C1 segment of cervical spinal cord (tissue), 14 donors: ENCODE measurements at places on chromosomes 4 and X.

- no peak for DNase-seq
These were observed 22.0 kb downstream of the PPEF2 start for GRCh38 chr4:75880278-75880677.

GRCh38 chr4:142350871-142351270, 495.2 kb downstream of the INPP4B start:
- no peak for DNase-seq

GRCh38 chrX:136687457-136687856, 39.5 kb downstream of the CD40LG start:
- no peak for DNase-seq

- no peak for DNase-seq
These were observed 1461.1 kb downstream of the TECRL start for GRCh38 chr4:62948108-62948507.

GRCh38 chrX:103722505-103722904, 11.8 kb downstream of the TMEM31 start:
- DNase-seq: no peak

DNA sequence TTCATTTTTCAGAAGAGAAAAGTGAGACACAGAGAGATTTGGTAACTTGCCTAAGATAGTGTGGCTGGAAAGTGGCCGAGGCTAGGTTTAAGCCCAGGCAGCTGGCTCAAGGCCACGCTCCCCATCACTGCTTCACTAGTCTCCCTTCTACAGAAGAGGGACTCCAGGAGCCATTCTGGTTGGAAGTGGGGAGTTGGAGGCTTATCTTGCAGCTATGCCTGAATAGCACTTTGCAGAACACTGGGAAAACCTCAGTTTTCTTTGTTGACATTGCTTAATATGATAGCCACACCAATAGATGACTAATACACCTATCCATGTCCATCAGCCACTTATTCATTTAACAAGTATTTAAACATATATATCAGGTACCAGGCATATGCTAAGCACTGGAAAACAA, 18.5 kb downstream of the LRRC66 start:
- DNase-seq: no peak

DNA sequence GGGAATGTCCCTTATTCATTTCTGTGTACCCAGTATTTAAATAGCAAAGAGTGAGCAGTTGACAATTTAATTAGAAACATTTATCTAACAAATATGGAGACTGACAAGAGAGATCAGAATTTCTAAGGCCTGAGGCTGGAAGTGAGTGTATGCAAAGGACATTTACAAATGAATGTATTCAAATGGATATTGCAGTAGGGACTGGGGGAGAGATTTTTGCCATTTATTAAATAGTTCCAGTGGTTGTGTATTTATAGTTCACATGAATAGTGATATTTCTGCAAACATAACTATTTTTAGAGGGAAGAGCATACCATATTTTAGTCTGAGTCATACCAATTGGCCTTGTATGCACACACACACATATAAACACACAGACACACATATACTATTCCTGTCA, 592.4 kb downstream of the GLUD2 start:
- DNase-seq: no peak

DNA sequence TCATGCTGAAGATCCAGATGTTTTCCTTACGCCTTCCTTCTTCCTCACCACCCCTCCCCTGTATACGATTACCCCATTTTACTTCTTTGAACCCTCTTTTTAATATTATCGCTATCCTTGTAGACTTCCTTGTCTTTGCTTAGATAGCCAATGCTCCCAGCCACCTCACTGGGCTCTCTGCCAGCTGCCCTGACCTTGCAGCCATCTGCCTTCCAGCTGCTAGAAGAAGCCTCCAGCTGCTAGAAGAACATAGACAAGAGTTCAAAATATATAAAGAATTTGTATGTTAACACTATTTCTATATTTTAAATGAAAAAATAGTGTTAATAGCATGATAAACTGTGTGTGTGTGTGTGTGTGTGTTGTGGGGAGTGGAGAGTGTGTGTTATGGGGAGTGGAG, 374.7 kb downstream of the ANKRD50 start:
- DNase-seq: no peak

- DNase-seq: no peak
These were observed 152.1 kb downstream of the FMR1NB start for GRCh38 chrX:148133105-148133725.

DNA sequence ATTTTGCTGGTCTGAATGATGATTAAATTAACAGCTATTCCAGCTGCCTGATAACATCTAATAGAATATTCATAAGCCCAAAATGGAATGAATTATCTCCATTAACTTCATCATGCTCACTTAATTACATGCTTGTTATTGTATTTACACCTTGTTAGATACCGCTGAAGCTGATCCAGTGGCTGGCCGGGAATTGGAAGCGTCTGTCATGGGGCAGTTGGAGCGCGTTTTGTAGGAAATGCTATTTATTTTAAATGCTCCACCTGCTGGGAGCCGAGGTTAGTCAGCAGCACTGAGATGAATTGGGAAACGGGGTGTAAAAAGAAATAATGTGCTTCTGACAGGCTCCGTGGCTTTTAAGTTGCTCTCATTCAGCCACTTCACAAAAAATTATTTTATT, 25.2 kb downstream of the ARX start:
- no peak for DNase-seq

- DNase-seq: no peak
These were observed 89.4 kb upstream of the DKK2 start for GRCh38 chr4:107125496-107125895.

GRCh38 chr4:32884198-32884597, 2164.0 kb downstream of the PCDH7 start:
- DNase-seq: no peak

DNA sequence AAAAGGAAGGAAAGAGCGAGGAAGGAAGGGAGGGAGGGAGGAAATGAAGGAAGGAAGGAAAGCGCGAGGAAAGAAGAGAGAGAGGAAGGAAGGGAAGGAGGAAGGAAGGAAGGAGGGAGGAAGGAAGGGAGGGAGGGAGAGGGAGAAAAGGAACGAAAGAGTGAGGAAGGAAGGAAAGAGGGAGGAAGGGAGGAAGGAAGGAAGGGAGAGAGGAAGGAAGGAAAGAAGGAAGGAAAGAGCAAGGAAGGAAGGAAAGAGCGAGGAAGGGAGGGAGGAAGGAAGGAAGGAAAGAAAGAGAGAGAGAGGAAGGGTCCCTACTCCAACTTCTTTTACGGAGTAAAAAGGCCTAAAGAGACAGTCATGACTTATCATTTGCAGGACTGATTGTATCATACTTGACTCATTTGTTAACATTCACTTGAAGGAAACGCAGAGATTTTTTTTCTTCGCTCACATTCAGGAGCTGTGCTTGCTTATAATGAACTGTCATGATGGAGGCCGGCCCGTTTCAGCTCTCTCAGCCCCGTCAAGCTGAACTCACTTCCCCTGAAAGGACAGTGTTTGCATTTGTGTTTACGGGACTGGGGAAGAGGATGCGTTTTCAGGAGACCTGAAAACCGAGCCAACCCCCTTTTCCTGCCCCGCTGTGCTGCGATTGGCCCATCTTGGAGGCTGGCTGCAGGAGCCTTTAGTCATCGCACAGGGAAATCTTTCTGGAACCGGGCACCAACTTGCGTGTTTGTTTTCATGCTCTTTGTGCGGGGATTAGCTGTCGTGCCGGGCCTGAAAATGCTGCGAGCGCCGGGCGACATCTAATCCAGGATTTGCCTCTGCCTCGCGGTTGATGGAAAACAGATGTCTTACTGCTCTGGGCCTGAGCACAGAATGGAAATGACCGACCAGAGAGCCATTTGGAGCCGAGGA, 17.8 kb downstream of the TRIM2 start:
- DNase-seq: peak; percentile 63

GRCh38 chr4:124684301-124684700, 28.2 kb downstream of the ANKRD50 start:
- DNase-seq: no peak

DNA sequence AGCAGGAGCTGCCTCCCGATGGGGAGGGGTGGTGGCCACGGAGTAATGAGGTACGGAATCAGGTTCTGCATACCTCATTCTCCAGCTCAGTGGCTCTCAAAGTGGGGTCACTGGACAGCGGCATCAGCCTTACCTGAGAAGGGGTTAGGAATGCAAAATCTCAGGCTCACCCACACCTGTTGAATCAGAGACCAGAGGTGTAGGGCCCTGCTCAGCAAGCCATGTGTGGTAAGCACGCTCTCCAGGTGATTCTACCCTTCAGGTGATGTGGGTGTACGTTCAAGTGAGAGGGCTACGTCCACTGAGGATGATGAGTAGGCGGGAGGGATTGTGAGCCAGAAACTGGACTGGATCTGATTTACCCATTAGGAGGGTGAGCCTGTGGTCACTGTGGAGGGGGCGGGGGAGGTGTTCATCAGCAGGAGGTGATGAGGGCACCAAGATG, 65.8 kb downstream of the ANAPC4 start:
- no peak for DNase-seq

GRCh38 chr4:88006956-88007303, 505 bp upstream of the PKD2 start:
- DNase-seq: no peak

GRCh38 chrX:28981952-28982351, 394.7 kb downstream of the IL1RAPL1 start:
- DNase-seq: no peak

DNA sequence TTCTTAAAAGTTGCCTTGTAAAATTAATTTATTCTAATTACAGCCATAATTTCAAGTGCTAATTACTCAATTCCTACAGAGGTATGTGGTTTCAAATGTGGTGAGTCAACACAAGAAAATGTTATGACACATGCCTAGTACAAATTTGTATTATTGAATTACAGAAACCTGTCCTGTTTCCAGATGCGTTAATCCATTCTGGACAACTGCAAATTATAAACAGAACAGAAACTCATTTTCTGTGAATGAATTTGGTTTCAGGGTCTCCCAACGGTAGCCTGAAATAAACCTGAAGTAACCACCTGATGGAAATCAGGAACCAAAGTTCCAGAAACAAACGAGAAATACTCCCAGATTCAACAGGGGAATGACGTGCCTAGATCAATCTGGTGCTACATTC, 328.6 kb upstream of the F9 start:
- no peak for DNase-seq

DNA sequence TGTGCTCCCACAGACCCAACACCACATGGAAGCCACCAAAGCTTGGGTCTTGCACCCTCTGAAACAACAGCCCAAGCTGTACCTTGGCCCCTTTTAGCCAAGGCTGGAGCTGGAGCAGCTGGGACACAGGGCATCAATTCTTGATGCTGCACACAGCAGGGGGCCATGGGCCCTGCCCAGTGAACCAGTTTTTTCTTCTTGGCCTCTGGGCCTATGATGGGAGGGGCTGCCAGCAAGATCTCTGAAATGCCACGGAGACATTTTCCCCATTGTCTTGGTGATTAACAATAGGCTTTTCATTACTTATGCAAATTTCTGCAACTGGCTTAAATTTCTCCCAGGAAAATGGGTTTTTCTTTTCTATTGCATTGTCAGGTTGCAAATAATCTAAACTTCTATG, 49.0 kb downstream of the SPANXA2 start:
- no peak for DNase-seq

DNA sequence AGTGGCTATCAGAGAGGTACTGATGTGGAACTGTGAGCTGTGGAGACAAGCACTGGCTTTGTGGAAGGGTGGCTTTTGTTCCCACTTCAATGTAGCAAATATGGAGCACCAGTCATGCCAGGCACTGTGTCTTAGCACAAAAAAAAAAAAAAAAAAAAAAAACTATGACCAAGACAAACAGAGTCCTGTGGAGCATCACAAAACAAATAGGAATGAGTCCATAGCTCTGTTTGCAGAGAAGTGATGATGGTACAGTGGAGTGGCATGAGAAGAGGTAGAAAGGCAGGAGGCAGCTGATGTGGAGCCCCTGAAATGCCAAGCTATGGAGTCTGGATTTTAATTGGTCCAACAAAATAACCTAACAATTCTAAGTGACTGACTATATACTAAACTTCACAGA, 116.9 kb downstream of the RAB28 start:
- no peak for DNase-seq

DNA sequence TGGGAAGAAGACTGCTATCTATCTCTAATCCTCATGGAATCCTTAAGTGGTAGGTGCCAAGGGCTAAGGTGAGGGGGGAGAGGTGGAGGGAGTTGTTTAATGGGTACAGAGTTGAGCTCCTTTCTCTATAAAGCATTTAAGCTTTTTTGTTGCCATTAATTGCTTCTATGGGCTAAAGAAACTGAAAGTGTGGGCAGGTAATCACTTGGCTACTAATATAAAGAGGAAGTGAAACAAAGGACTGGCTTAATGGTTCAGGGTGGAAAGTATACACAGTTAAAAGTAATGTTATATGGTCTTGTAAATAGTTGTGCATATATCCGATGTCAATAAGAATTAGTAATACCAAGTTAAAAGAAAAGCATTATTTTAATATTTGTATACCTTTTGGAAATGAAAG, 83.9 kb downstream of the POLA1 start:
- no peak for DNase-seq

- DNase-seq: no peak
These were observed 138.1 kb downstream of the CPZ start for GRCh38 chr4:8730681-8731080.

DNA sequence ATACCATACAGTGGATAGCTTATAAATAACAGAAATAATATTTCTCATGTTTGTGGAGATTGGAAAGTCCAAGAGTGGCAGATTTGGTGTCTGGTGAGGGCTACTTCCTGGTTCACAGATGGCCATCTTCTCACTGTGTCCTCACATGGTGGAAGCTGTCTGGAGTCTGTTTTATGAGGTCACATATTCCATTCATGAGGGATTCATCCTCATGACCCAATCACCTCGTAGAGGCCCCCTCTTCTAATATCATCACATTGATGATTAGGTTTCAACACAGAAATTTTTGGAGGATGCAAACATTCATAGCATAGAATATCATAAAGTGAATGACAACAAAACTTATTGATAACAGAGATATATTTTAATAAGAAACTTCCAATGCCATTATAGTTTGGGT, 568.0 kb downstream of the STIM2 start:
- DNase-seq: no peak

GRCh38 chr4:144721994-144722393, 76.0 kb downstream of the HHIP start:
- no peak for DNase-seq

- no peak for DNase-seq
These were observed 42.0 kb downstream of the LGI2 start for GRCh38 chr4:24988776-24989175.

- no peak for DNase-seq
These were observed 120.0 kb upstream of the ZDHHC15 start for GRCh38 chrX:75642811-75643361.

GRCh38 chrX:108442901-108443464, 3.3 kb downstream of the COL4A5 start:
- DNase-seq: no peak
